Right renal cortex interstitium (tissue), 3 donors: ENCODE measurements at places on chromosomes 2 and 18.

DNA sequence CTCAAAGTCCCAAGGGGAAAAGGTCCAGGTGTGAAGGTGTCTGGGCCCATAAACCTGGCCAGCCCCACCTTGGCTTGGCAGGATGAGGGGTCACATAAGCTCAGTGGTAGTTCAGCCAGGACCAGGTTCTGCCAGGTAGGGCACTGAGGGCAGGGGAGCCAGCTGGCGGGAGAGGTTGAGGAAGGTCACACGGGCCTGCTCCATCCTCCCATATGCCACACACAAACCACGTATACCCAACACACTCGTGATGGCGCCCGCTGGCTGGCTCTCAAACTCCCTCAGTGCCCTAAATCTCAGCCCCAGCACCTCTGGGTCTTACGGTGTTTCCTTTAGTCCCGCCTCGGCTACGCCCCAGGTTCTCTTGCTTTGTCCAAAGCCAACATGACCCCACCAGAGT, 160.5 kb downstream of the ZFP36L2 start:
- no peak for DNase-seq

GRCh38 chr2:236117861-236118269, 50.3 kb downstream of the GBX2 start:
- DNase-seq: no peak

DNA sequence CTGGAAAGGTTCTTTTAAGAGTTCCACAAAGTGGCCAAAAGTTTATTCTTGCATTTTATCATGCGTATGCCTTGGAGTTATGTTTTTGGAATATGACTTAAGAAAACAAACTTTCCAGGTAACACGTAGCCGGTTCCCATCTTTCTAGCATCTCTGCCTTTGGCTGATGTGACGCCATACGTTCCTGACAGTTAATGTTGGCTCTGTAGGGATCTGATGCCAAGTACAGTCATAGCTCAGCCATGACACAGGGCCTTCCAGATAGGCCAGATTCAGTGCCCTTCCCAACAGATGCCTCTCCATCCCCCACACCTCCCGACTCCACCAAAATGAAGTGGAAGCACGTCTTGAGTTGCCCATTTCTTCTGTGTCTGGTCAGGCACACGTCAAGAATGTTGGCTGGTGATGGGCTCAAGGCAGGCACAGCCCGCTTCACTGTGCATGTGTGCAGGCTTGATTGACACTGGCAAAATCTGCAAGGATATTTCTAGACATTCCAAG, 51.0 kb upstream of the THOC1 start:
- no peak for DNase-seq

GRCh38 chr18:24947521-24948305, 404.3 kb downstream of the ZNF521 start:
- no peak for DNase-seq

DNA sequence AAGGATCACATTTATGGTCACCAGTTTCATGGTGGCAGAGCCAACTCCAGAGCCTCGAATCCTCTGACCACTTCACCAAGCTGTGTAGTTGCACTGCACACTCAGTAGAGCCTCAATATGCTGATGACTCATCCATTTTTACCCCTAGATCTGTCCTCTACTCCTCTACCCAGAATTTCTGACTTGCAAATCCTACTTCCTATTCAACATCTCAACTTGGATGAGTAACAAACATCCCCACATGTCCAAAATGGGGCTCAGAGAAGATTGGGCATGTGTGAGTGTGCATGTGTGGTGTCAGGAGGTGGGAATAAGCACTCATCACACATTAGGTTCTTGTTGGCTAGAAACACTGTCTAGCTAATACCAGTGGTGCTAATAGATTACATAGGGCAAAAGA, 57.8 kb upstream of the IGFBP2 start:
- no peak for DNase-seq

GRCh38 chr2:179268277-179268925, 3.8 kb upstream of the SESTD1 start:
- DNase-seq: no peak

DNA sequence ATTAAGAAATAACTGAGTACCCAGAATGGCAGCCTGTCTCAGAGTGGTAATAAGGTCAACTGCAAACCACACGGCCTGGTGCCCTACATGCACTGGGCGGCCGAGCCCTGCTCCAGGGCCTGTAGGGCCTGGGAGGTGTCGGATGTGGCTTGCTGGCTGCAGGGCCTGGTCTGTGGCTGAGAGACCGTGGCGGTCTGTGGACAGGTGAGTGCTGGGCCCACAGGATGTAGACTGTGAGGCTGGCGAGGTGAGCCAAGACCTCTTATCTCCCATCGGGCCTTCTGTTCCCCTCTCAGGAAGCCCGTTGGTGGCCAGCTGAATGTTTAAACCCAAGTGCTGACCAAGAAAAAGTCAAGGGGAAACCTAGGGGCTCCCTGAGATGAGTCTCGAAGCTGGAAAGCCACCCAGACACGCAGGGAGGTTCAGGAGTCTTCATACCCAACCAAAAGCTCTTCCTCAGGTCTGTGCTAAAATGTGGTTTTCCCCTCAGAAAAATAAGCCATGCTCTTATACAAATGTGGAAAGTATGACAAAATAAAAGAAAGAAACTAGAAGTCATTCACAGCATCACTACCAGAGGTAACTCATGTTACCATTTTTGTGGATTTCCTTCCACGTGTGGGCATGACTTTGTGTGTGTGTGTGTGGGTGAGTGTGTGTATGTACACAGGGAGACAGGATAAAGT, 47.7 kb upstream of the CTDP1 start:
- DNase-seq: no peak

GRCh38 chr18:51235009-51235789, 37.7 kb upstream of the MEX3C start:
- no peak for DNase-seq

DNA sequence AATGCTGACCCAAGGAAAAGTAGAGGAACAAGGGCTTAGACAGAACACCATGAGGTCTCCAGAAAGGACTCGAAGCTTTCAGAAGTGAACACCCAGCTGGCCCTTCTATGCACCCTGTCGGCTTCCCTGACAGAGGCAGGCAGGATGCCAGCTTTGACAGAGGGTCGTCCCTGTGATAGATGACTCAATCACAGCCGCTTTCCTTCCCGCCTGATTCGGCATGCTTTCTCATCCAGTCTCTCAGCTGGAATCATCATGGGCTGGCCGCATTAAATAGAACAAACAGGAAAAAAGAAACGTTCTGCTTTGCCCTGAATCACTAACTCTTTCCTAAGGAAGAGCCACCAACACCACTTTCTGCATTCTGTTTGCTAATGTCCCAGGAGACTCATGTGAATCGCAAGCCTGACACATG, 140.3 kb upstream of the RAB12 start:
- peak; percentile 21 for DNase-seq

- DNase-seq: no peak
Observed at GRCh38 chr18:74468547-74469061, 11.5 kb upstream of the DIPK1C start.

GRCh38 chr2:189402932-189403331, 38.3 kb upstream of the WDR75 start:
- no peak for DNase-seq

DNA sequence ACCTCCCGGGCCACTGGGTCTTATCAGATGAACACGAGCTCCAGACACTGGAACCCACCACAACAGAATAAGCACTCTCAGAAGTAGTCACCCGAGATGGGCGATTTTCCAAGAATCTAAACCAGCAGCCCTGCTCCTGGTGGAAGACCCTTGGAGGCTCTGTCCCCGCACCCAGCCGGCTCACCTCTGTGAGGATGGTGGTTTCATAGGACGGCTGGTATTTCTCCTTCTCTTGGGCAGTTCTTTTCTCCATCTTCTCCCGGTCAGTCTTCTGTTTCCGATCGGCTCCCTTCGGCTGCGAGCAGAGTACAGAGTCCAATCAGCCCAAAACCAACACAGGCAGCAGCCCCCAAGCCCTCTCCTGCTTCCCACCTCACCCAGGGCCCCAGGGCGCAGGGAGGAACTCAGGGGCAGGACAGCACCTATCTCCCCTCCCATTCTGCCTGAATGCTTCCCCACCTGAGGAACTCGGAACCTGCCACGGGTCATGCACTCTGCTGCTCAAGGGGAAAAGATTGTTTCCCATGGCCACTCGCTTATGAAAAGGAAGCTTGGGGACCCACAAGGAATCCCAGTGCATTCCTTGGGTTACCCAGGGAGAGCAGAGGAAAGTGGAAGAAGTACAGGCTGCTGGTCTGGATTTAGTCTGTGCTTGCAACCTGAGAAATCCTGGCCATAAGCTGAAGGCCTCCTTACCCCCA, 42.7 kb downstream of the TFCP2L1 start:
- no peak for DNase-seq

- no peak for DNase-seq
Observed at GRCh38 chr18:45538444-45538843, 76.8 kb upstream of the SLC14A2 start.

DNA sequence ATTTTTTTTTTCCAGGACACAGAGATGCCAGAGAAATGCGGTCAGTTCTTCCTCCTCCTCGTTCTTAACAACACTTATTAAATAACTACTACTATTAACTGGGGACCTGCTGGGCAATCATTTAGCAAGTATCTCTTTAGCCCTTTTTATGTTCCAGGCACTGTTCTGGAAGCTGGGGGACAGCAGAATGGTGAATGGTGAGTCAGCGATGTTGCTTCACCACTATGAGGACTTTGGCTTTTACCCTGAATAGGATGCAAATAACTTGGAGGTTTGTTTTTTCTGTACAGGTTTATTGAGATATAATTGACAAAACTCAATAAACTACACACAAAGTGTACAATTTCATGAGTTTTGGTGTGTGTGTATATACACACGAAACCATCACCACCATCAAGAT, 179.9 kb upstream of the MSH6 start:
- no peak for DNase-seq

GRCh38 chr2:23803264-23803964, 123.5 kb downstream of the ATAD2B start:
- no peak for DNase-seq

- no peak for DNase-seq
Observed at GRCh38 chr2:119716284-119716672, 37.3 kb downstream of the TMEM177 start.

DNA sequence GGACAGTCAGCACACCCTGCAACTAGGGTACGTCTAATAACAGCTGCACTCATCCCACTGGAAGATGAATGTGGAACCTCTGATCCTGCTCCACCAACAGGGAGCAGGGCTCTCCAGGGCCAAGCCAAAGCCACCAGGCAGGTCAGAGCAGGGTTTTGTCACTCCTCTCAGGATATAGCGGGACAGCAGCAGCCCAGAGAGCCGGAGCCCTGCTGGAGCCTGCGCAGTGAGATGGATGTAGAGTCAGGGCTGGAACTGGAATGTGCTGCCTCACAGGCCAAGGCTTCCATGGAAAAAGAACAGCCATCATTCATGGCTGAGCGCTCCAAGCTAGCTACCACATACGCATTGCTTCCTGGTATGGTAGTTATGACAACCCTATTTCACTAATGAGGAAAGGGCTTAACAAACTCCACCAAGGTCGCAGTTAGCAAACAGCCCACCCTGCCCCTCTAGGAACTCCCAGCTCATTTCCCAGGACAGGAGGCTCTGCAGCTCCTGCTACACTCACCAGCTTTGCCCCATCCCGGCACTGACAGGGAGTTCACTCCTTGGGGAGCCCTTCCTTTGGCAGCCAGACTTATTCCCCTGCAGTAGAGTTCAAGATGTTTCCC, 85.2 kb downstream of the HS1BP3 start:
- no peak for DNase-seq

DNA sequence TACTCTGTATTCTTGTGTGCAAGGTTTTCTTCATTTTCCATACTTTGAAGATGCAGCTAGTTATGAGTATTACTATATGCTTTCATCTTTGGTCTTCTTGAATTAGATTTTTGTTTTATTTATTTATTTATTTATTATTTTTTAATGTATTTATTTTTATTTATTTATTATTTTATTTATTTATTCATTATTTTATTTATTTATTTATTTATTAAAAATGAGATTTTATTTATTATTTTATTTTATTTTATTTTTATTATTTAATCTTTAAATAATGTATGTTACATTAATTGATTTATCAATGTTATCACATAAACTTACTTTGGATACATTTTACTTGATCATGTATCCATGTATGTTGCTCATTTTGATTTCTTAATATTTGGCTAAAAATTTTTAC, 132.3 kb upstream of the GALNT13 start:
- no peak for DNase-seq

DNA sequence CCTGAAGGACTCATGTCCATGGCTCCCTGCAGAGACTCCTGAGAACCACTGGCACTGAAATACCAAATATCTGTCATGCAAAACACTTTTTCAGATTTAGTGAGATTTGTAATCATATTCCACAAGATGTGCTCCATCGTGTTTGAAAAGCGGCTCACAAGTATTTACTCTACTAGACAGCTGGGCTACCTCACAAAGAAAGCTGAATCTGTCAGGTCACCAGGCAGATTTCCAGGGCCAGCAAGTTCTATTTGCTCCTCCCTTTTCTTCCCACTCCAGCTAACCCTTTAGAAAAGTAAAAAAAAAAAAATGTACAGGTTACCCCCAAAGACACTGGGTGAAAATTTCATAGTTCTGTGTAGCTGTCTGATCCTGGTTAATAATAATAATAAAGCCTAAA, 22.9 kb downstream of the WIPF1 start:
- no peak for DNase-seq

GRCh38 chr18:12606592-12607315, 51.2 kb downstream of the SPIRE1 start:
- DNase-seq: no peak

GRCh38 chr2:71785516-71785981, 332.2 kb downstream of the DYSF start:
- no peak for DNase-seq

DNA sequence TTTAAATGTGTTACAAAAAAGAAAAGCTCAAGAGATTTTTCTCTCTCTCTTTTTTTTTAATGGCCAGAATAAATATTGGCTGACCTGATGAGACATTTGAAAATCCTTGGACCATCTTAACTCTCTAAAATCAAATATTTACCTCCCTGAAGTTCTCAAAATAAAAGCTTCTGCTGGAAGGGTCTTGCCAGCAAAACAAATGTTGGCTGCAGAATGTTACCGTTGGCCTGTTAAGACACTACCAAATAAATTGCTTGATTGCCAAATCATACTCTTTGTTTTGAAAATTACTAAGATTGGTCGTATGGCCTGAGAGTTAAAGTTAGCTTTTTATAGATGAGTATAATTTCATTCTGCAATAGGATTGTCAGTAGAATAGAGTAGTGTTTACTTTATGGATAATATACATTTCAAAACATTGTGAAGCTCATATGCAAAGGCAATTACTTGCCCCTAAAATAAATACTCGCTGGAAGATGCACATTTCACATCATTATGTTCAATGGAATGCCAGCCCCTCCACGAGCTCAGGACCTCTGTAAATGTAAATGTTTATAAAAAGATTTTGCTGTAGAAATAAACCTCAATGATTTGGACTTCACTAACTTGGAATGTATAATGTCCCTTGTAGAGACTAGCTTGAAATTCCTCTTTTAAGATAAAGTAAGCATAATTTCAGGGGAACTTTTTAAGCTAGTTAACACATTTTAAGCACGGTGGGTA, 193.4 kb downstream of the SOX11 start:
- no peak for DNase-seq
